Stimulated activated CD4-positive, alpha-beta T cell treated with anti-CD3 and anti-CD28 coated beads, Interleukin-15, amount 100 ng/mL, for 1 hour (primary cell): ENCODE measurements at places on chromosomes 6 and 20.

DNA sequence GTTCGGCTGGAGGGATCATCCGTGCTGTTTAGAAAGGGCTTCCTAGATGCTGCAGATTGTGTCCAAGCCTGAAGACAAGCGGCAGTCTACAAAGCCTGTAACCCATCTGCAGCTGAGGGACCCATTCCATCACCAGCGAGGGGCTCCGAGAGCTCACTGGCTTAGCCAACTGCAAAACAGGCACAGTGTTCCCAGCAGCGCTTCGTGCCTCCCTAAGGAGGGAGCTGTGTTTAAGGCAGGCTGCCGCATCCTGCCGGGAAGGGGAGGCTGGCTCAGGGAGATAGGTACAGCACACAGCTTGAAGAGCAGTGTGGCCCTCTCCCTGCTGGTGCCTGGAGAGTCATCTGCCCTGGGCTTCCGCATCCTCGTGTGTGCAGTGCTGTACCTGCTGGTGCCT is 32.4 kb downstream of the DUSP22 start:
- DNase-seq, result no peak

- DNase-seq, result no peak
These were observed 659.9 kb downstream of the EPM2A start for GRCh38 chr6:145075425-145075824.

DNA sequence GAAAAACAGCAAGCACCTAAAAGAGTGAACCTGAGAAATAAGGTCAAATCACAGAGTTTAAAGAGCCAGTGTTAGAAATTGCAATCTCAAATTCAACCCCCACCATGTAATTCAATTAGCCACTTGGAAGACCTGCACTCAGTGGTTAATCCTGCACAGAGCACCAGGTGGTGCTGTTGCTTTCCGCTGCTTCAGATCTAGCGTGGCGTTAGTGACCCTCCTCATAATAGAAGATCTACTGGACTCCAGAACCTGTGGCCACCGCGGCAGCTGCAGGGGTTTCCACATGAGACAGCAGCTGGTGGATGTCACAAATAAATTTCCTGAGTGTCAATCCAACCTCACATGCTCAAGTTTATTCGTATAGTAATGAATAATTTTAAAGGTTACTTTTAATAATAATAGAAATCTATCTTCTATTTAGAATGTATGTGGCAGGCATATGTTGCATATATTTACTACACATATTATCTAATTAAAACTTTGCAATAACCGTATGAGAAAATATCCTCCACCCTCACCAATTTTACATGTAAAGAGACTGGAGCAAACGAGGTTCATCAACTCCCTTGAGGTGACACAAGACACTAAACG is 84.4 kb downstream of the SYNE1 start:
- DNase-seq, result no peak

- no peak for DNase-seq
These were observed 1365.9 kb downstream of the GRIK2 start for GRCh38 chr6:102759415-102759814.

DNA sequence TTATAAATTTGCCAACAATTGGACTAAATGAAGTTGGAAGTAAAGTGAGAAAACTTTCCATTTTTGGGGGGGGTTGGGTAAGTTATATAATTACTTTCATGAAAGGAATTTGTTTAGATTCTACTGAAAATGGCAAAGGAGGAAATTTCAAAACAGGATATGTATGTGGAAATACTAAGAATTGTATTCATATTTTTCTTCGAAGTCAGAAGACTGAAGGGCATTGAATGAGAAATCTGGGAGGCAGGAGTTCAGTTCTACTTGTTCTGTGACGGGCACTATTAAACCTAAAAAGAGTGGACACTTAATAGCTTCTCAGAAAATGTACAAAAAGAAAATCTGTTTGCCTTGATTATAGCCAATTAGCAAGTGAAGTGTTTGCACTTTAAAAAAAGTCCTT is 114.7 kb downstream of the PRIM2 start:
- DNase-seq, result no peak
